Stimulated activated CD8-positive, alpha-beta memory T cell treated with anti-CD3 and anti-CD28 coated beads, Interleukin-7, amount 100 ng/mL, for 24 hours (primary cell): ENCODE measurements at places on chromosomes 16 and 17.

DNA sequence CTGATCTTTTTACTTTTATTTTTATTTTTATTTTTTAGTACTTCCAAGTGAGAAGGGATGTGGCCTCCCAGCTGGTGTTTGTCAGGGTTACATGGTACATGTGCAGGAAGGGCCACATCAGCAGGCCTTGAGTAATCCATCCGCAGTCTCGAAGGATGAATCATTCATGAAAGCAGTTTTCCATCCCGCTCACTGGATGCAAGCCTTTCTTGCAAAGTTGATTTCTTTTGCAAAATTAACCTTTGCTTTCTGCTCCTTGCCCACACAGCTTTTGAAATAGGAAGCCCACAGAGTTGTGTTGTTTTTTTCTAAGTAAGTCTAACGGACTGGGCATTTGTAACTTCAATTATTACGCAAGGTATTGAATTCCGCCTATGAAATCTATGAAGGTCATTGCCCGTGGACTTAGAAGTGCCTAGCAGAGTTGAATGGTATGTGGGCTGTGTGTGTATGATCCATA, 157.4 kb downstream of the PRKCA start:
- DNase-seq, result no peak

DNA sequence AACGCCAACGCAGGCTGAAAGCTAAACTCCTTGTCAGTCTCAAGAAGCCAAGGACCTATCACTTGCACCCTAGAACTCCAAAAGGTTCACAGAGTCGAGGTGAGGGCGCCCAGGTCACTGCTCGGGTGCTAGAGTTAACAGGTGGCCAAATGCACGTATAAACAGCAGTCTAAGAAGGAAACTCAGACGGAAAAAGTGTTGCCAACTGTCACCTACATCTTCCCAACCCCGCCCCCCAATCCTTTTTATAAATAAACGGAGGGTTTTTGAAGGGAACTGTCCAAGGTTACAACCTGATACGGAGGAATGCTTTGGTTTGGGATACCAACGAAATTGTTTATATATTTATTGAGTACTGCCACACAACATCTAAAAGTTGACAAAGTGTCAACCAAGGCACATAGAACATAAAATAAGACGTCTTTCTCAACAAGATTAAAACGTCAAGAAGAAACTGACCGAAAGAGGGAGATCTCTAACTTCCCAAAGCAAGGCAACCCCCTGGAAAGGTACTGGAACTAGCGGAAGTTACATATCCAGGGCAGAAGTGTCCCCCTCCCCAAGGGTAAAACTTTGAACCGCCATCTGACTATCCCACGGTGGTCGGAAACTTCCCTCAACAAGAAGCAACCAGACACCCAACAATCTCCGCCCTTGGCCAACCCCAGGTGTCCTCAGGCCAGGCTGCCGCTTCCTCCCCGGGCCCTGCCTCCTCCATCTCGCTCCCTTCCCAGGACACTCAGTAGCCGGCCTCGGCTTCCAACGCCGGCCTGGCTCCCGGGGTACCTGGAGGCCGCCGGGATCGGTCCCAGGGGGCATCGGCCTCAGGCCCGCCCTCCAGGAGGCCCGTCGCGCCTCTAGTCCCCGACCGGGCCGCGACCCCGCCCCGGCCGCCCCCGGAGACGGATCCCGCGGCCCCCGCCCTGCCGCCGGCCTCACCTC, 982 bp downstream of the SPAG9 start:
- no peak for DNase-seq

GRCh38 chr17:72622661-72623433, 469.6 kb downstream of the SLC39A11 start:
- no peak for DNase-seq

DNA sequence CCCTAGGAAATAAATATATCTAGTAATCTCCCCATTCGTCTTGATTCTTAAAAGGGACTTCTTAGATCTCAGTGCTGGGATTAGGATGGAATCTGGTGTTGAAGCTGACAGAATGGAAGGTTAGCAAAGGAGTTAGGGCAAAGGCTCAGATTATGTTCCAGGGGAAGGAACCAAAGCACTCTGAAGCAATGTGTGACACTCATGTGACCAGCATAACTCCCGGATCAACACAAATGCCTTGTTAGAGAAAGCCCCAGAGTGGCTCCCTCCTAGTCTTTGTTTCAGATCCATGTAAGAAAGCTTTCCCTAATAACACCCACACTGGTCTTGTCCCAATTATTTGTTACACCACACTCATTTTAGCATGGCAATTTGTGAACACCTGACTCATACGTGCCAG, 62.6 kb upstream of the ERN1 start:
- DNase-seq, result no peak

DNA sequence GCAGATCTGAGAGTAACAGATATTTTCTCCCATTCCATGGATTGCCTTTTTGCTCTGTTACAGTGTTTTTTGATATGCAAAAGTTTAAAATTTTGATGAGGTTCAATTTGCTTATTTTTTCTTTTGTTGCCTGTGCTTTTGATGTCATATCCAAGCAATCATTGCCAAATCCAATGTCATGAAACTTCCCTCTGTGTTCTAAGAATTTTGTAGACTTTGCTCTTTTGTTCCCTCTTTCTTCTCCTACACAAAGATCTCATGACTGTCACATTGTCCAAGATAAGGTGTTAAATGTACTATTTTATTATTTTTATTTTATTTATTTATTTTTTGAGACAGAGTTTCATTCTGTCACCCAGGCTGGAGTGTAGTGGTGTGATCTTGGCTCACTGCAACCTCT, 18.9 kb upstream of the KCNH6 start:
- DNase-seq, result no peak

DNA sequence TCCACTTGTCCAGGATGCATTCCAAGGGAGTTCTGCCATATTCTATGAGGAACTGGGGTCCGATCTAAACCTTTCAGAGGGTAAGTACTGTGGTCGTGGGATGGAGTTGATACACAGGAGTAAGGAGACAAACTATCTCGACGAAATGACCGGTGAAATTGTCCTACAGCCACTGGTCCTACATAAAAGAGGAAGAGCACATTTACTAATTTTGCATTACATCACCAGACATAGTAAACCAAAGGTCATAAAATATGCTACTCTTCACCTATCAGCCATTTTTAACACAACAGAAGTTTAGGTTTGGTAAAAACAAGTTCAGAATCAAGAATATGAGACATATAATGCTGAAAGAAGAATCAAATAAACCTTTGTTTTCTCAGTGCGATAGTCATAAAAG, 8.1 kb downstream of the HSF5 start:
- DNase-seq, result no peak

DNA sequence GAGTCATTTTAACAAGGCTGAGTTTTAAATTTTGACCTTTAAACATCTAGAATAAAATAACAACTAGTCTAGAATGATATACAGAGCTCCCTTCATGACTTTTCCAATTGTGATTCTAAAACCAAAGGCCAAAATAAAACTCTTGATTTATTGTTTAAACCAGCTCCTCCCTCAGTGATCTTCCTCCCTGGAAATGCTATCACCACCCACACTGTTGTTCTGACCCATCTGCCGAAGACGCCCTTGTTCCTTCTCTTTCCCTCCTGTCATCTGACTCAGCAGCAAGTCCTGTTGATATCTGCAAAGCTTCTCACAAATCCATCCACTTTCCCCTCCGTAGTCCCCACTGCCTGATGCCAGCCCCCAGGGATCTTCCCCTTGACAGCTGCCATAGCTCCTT, 231.6 kb upstream of the DYNLRB2 start:
- no peak for DNase-seq

- no peak for DNase-seq
Measured at GRCh38 chr17:41632482-41633105, 8.2 kb upstream of the KRT17 start.

DNA sequence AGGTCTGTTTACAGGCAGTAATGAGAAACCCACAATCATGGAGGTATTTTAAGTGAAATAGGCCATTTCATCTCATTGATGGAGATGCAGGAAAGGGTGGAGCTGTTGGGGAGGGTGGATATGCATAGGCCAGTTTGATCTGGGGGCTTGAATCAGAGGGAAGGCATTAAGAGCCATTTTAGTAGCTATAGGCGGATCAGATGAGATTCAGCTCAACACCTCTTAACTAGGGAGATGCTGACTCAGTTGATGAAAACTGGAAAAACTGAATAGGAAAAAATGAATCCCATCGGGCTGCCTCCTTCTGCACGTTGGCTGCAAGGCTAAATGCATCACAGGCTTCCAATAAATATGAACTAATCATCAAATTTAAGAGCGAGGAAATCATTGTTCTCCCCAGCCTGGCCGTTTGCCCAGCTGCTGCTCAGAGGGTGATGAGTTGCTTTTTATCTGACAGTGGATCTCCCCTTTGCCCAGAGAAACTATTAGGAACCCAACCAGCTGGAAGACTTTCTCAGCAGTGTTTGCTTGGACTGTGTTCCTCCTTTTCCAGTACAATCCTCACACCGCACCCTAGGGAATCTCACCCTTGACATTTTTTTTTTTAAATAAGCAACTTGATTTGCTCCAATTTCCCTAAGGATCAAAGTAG, 149.6 kb downstream of the SOX9 start:
- no peak for DNase-seq

DNA sequence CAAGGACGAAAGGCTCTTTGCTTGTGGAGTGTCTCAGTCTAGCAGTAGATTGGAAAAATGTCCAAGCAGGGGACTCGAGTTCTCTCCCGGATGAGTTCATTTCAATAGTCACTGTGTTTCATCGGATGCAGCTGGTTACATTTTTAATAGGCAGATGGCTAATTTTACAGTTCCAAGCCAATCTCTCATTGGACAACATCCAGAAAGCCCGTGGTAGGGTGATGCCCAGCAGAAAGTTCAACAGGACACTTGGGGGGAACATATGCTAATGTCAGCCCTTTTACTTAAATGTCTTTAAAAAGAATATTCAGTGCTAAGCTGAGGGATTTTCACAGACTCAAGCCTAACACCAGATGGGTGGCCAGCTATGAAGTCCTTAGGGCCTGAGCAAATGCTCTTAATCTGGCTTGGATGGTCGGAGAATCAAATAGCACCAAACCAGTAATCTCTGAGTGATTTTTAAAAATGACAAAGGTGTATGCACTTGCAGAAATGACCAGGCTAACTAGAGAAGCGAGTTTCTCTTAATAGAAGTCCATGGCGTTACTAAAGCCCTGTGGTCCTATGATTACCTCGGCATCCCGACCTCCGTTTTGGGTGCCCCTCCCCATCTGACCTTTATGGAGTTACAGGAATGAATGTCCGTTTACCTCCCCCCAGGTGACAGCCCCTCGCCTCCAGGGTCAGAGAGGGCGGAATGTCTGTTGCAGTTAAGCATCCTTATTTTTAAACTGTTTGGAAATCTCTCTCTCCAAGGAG, 289.2 kb upstream of the SALL1 start:
- no peak for DNase-seq

DNA sequence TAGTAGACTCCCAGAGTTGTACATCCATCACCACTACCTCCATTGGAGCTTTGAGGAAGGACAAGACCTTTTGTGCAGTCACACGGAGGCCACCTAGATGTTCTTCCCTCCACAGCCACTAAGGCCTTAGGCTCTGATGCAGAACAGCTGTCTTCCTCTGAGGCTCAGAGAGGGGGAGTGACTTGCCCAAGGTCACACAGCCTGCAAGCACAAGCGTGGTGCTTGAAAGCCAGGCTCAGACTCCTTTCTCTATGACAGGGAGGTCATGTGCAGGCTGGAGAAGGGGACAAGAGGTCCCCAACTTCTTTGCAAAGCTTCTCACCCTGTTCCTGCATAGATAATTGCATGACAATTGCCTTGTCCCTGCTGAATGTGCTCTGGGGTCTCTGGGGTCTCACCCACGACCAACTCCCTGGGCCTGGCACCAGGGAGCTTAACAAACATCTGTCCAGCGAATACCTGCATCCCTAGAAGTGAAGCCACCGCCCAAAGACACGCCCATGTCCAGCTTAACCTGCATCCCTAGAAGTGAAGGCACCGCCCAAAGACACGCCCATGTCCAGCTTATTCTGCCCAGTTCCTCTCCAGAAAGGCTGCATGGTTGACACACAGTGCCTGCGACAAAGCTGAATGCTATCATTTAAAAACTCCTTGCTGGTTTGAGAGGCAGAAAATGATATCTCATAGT, 12.7 kb downstream of the SCGB1C2 start:
- no peak for DNase-seq

GRCh38 chr17:8324132-8324531, 14.1 kb downstream of the ARHGEF15 start:
- DNase-seq, result no peak

GRCh38 chr17:75267153-75267410, 3.9 kb downstream of the MIF4GD start:
- no peak for DNase-seq

GRCh38 chr17:18950346-18950745, 1.6 kb upstream of the SLC5A10 start:
- DNase-seq, result no peak

DNA sequence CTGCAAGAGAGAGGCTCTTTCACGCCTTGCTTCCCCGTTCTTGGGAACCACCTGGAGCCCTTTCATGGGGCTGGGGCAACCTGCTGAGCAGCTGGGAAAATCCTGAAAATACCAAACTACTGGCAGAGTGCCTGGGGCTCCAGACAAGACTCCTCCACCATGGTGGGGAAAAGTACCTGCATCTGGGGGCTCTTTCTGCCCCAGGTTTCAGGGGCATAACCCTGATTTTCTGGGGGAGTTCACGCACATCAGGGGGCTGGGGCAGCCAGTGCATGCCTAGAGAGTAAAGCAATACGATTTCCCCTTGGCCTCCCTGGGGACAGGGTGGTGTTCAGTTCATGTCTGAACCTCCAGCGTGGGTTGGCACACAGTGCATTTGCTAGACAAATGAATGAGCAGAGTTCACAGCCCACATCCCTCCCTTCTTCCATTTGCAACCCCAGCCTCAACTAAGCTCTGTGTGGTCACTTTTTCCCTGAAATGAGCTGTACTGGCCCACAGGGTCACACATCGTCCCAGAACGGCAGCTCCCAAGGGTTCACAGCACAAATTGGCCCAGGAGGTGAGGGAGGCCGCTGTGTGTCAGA, 5.2 kb upstream of the CDC42EP4 start:
- DNase-seq, result no peak

DNA sequence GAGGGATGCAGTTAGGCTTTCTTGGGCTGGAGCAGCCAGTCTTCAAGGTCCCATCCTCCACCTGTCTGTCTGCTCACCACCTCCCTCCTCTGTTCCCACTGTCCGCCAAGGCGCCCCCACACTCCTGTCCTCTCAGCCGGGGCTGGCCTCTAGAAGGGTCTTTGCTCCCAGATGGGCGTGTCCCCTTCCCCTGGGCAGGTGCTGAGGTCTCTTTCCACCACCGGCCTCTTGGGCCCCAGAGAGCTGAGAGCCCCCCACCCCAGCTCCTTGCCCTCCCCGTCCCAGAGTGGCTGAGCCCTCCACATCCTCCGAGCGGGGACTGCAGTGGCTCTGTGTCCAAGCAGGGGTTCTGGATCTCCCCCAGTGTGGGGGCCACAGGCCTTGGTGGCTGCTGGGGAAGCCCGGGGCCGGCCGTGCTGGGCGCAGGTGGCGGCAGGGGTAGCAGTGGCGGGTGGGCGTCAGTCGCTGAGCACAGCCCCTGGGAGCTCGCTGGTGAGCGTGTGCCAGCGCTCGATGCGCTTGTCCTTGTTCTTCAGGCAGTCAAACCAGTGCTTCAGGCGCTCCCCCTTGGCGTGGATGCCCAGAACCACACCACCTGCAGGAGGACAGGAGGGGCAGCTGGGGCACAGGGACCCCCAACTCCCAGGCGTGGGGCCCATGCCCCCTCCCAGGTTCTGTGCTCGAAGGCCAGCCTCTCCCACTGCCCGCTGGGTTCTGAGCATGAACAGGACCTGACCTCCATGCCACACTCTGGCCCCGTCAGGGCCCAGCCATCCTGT, 9.8 kb downstream of the SCGB1C2 start:
- DNase-seq, result no peak
